ENCODE measurements at places on chromosomes 11 and 22.

DNA sequence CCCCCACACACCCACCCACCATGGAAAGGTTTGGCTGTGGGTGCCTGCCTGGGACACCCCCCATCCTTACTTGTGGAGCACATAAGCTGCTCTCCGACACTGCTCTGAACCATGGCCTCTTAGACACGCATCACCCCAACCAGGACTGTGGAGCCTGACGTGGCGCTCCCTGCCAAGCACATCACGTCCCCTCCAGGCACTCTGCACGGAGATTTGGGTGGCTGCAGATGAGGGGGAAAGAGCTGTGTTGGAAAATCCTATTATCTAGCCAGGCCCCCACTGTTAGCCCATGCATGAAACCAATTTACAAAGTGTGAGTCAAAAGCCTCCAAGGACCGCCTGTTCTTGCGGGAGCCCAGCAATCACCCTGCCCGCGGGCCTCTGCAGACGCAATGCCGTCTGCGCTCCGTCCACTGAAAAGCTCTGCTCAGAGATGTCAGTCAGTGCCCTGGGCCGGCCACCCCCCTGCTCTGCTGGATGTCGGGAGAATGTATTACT is 163.4 kb upstream of the NECTIN1 start:
- no peak for DNase-seq

GRCh38 chr11:56404393-56404792 is 8.1 kb upstream of the OR5AL1 start:
- no peak for DNase-seq

DNA sequence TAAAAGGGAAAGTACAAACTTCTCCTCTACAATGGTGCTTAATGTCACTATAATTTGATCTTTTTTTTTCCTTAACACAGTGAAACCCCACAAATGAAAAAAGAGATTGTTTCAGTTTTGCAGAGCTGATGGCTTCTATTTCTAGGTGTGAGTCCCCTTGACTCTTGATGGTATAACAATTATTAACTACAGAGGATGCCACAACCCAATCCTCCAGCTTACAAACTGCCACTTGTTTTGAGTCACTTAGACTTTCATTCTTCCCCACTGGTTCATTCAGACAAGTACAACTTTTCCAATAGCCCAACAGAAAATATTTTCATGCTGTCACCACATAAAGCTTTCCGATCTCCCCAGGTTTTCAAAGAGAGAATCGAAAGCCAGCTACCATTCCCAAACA is 812.2 kb downstream of the LRRC4C start:
- DNase-seq, result no peak

DNA sequence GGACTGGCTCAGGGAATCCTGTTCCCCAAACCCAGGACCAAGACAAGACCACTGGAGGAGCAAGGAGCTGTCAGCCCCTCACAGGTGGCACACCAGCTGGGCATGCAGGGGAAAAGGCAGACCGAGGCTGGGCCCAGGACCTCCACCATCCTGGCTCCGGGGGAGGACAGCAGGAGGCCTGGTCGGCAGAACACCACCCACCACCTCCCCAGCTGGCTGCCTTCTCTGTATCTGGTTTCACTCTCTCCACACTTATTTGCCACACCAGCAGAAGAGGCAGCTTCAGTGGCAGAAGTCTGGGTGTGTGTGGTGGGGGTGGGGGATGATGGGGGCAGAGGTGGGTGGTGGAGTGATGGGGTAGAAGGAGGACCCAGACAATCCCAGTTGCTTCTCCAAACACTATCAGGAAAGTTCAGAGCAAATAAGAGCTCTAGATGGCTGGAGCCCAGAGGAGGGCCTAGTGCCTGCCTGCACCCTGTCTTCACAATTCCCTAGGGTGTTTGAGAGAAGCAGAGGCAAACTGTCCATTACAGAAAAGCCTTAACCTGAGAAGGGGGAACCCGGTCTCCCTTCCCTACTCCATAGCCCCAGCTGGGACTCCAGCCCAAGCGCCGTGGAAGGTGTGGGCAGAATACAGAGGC is 51.9 kb upstream of the CDON start:
- DNase-seq, result no peak

Measured in endothelial cell of umbilical vein (primary cell).